ENCODE measurements at places on chromosomes 2 and 18.
A peak's percentile ranks its signal among the peaks of the same experiment; 100 is the strongest.

GRCh38 chr2:133078667-133079411, 408.8 kb upstream of the LYPD1 start:
- DNase-seq, result no peak

- peak; percentile 13 for DNase-seq
Observed at GRCh38 chr2:188765522-188766470, 208.4 kb upstream of the COL3A1 start.

GRCh38 chr2:202121532-202122162, 48.6 kb downstream of the KIAA2012 start:
- no peak for DNase-seq

DNA sequence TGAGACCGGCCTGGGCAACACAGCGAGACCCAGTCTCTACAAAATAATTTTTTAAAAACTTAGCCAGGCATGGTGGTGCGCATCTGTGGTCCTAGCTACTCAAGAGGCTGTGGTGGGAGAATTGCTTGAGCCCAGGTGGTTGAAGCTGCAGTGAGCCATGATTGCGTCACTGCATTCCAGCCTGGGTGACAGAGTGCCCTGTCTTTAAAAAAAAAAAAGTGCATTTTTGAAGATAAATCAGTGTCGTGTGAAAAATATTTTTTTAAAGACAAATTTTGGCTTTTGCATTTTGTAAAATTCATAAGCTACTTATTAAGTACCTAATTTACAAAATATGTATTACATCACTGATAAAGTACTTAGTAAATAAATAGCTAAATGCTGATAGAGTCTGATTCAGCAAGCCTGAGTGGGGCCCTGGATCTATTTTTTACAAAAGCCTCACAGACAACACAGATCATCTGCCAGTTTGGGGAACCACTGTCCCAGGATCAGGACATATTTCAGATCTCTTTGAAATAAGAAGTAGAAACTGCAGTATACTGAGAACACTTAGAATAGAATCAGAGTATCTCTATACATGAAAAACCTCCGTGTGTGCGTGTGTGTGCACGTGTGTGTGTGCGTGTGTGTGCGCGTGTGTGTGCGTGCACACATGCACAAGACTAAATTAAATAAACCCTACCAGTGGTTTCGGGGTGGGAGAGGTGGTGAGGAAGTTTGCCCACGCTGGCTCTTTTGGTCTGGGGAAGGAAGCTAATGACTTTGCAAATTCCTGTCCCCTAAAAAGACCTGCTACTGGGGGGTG, 61.6 kb downstream of the AAK1 start:
- no peak for DNase-seq

- no peak for DNase-seq
Observed at GRCh38 chr2:227890495-227891079, 19.2 kb downstream of the DAW1 start.

GRCh38 chr2:213317929-213318328, 33.7 kb downstream of the SPAG16 start:
- DNase-seq, result no peak

DNA sequence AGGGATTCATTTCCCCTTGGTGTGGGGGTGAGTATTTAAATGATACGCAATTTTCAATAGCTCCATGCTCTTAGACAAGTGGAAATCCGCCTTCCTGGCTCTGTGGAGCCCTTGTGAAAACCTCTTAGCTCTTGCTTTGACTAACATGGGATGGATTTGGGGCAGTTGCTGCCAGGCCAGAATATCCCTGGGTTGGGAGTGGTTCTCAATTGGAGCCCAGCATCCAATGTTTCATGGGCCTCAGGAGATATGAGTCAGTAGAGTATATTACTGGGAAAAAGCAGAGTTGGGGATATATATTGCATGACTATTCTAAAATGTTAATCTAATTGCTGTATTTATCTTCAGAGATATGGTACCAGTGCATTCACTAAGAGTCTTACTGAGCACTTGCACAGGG, 104.4 kb upstream of the IL1R2 start:
- no peak for DNase-seq

GRCh38 chr2:241228081-241228859, 39.8 kb downstream of the ANO7 start:
- DNase-seq, result no peak
